ENCODE measurements at places on chromosomes 7 and 10. TPM values are rescaled to one million over a fixed set of nuclear protein-coding genes. Genes with fewer than 3 reads are reported as not detected.

Gene GRM3
- total RNA-seq, result not detected

Gene SHTN1
- 26.1 TPM for total RNA-seq

GRCh38 chr7:148286150-148286549 is 304.4 kb upstream of the C7orf33 start:
- no peaks in the 10 kb centered on the region for H3K27me3 ChIP-seq
- H3K4me1 ChIP-seq, result no peaks in the 10 kb centered on the region
- no peak for DNase-seq
- no peak overlapping the region for H3K4me3 ChIP-seq

GRCh38 chr7:158487631-158488151 is 99.9 kb downstream of the PTPRN2 start:
- H3K4me3 ChIP-seq, result no peak overlapping the region
- H3K4me1 ChIP-seq, result no peaks in the 10 kb centered on the region
- no peak for DNase-seq
- H3K27ac ChIP-seq, result no peak overlapping the region

DNA sequence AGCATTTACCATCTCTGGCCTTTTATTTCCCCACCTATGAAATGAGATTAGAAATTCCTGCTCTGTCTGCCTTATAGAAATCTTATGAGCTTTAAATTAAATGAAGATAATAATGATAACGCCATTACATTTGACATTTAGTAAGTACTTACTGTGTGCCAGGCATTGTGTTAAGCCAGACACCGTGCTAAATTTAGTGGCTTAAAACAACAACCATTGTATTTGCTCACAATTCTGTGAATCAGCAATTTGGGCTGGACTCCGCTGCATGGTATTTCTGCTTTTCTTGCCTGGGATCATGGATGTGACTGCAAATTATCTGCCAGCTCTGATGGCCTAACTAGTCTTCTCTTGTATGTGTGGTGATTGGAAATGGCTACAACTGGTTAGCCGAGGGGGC is 56.4 kb upstream of the CCDC6 start:
- DNase-seq, result no peak
- no peaks in the 10 kb centered on the region for H3K27me3 ChIP-seq
- no peak overlapping the region for H3K27ac ChIP-seq
- H3K4me1 ChIP-seq, result no peaks in the 10 kb centered on the region
- no peaks in the 10 kb centered on the region for H3K36me3 ChIP-seq
- no peak overlapping the region for H3K4me3 ChIP-seq

DNA sequence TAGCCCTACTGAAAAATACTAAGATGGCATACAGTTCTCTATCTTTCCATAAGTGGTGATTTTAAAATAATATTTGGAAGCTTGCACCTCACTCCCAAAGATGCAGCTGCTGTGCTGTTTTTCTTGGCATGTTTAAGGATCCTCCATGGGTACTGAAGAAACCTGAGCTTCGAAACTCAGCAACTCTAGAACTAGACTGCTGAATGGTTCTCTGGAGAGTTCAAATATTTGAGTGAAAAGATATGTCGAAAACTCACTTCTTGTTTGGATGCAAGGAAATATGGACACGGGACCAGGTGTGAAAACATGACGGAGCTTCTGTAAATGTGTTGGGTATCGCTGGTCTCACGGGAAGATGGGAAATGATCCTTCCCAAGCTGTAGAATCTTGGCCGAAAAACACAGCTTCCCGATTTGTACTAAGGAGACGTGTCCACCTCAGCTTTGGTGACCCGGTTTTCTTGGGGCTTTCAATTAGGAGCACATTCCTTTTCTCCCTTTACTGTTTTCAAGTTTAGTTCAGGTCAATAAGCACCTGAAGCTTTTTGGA is 543.8 kb upstream of the NRP1 start:
- DNase-seq, result no peak
- H3K36me3 ChIP-seq, result no peaks in the 10 kb centered on the region
- no peak overlapping the region for H3K27ac ChIP-seq
- H3K27me3 ChIP-seq, result no peaks in the 10 kb centered on the region
- H3K4me1 ChIP-seq, result no peaks in the 10 kb centered on the region

Gene WEE2
- not detected for total RNA-seq

GRCh38 chr10:49184642-49185111 is 3.5 kb downstream of the TMEM273 start:
- no peaks in the 10 kb centered on the region for H3K27me3 ChIP-seq
- H3K27ac ChIP-seq, result no peak overlapping the region
- H3K4me1 ChIP-seq, result no peaks in the 10 kb centered on the region
- H3K36me3 ChIP-seq, result no peaks in the 10 kb centered on the region
- DNase-seq, result no peak
- no peak overlapping the region for H3K4me3 ChIP-seq

GRCh38 chr7:47471831-47472230 is 110.1 kb downstream of the TNS3 start:
- no peaks in the 10 kb centered on the region for H3K36me3 ChIP-seq
- no peak for DNase-seq
- no peak overlapping the region for H3K27ac ChIP-seq

DNA sequence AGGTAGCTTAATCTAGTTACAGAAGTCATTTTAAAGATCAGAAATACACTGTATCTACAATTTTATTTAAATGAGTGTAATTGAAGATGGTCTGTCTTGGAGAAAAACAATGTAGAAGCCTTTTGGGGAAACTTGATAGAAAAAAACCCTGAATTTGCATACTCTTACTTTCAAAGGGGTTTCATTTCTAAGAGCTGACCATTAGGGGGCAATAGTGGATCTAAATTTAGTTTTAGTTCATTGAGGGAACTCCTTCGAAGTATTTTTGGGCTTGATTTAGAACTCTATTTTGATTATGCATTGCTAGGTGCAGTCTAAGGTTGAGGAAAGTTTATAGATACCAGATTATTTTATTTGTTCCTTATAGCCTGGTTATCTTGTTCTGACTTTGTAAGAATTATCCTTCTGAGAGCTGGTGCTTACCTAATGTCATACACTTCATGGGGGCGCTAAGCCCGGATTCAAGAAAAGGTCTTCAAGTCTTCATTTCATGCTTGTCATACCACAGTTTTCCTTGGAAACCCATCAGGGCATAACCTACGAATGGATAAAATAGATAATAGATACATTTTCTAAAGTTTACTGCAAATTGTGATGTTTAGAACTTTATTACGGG is 69.1 kb upstream of the MXI1 start:
- H3K4me1 ChIP-seq, result no peaks in the 10 kb centered on the region
- DNase-seq, result no peak
- no peaks in the 10 kb centered on the region for H3K27me3 ChIP-seq

GRCh38 chr10:122475591-122476332 is 14.4 kb downstream of the HTRA1 start:
- peaks cover 4% of the 10 kb centered on the region for H3K4me1 ChIP-seq
- no peaks in the 10 kb centered on the region for H3K27me3 ChIP-seq
- peak overlapping the region; percentile 78 for H3K27ac ChIP-seq
- no peaks in the 10 kb centered on the region for H3K36me3 ChIP-seq
- H3K4me3 ChIP-seq, result no peak overlapping the region
- DNase-seq, result peak; percentile 51

- H3K27ac ChIP-seq, result no peak overlapping the region
- no peaks in the 10 kb centered on the region for H3K4me1 ChIP-seq
- no peaks in the 10 kb centered on the region for H3K27me3 ChIP-seq
Observed at GRCh38 chr7:149430192-149430591, 30.7 kb downstream of the ZNF777 start.

Gene SH2B2
- total RNA-seq, result 15.6 TPM

GRCh38 chr7:129053938-129054437 is 923 bp downstream of the TNPO3 start:
- H3K27me3 ChIP-seq, result no peaks in the 10 kb centered on the region
- no peaks in the 10 kb centered on the region for H3K36me3 ChIP-seq
- H3K27ac ChIP-seq, result no peak overlapping the region

- DNase-seq, result no peak
- H3K27me3 ChIP-seq, result no peaks in the 10 kb centered on the region
- H3K4me1 ChIP-seq, result no peaks in the 10 kb centered on the region
- no peak overlapping the region for H3K4me3 ChIP-seq
Observed at GRCh38 chr10:13213163-13213562, 21.0 kb downstream of the UCMA start.

Gene OPALIN
- not detected for total RNA-seq

GRCh38 chr7:110719741-110720140 is 371.2 kb upstream of the LRRN3 start:
- no peaks in the 10 kb centered on the region for H3K27me3 ChIP-seq
- no peaks in the 10 kb centered on the region for H3K4me1 ChIP-seq
- DNase-seq, result no peak

Gene SLC26A5
- total RNA-seq, result 0.78 TPM

Gene ARL5B
- total RNA-seq, result 13.2 TPM

Gene LBX1
- not detected for total RNA-seq

DNA sequence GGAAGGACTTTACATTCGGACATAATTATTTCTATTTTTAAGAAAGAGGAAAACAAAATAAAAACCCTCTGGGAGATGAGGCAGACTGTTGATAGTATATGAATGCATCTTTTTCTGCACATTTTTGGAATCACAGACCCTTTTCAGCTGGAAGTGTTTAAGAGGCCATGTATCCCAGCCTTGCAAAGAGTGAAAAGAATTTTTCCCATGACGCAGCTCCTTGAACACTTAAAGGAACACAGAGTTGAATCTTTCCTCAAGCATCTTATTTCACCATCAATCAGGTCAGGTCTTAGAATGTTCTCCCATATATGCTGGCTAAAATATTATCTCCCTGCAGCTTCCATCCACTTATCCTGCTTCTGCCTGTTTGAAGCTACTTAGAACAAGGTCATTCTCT is 45.9 kb upstream of the PAPSS2 start:
- no peaks in the 10 kb centered on the region for H3K4me1 ChIP-seq
- peaks cover 2% of the 10 kb centered on the region for H3K27me3 ChIP-seq
- no peak overlapping the region for H3K4me3 ChIP-seq
- H3K27ac ChIP-seq, result no peak overlapping the region
- H3K36me3 ChIP-seq, result no peaks in the 10 kb centered on the region

DNA sequence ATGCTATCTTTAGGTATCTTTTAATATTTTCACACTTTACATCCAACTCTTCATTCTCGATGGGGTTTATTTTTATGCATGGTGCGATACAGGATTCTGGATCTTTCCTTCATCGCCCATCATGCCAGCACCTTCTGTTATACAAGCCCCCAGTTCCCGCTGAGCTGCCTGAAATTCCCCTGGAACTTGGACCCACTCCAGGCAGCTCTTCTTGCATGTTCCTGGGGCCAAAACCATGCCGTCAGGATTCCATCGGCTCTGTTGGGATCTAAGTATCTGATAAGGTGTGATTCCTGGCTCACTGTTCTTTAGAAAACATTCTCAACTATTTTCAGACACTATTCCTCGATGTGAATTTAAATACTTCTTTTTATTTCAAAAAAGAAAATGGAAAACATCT is 40.5 kb upstream of the PPP2R2D start:
- H3K27me3 ChIP-seq, result no peaks in the 10 kb centered on the region
- no peaks in the 10 kb centered on the region for H3K4me1 ChIP-seq
- no peak overlapping the region for H3K4me3 ChIP-seq
- H3K27ac ChIP-seq, result no peak overlapping the region

DNA sequence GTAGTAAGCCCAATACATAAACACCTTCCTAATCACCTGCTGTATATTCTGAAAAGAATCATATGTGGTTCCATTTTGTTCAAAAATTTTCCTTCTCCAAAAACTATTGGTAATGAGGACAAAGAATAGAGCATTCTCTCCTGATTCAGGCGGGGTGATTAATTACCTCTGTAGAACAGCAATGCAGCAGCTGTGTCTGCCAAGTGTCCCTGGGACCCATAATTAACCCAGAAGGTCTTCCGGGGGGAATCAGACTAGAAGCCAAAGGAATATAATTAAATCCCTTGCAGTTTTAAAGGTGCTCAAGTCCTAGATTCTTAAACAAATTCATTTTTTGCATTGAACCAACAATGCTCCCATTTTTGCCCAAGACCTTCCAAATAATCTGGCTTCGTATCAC is 60.3 kb upstream of the ABLIM1 start:
- no peak for DNase-seq
- no peak overlapping the region for H3K4me3 ChIP-seq
- H3K36me3 ChIP-seq, result no peaks in the 10 kb centered on the region
- H3K27me3 ChIP-seq, result no peaks in the 10 kb centered on the region
- H3K4me1 ChIP-seq, result peaks cover 11% of the 10 kb centered on the region

DNA sequence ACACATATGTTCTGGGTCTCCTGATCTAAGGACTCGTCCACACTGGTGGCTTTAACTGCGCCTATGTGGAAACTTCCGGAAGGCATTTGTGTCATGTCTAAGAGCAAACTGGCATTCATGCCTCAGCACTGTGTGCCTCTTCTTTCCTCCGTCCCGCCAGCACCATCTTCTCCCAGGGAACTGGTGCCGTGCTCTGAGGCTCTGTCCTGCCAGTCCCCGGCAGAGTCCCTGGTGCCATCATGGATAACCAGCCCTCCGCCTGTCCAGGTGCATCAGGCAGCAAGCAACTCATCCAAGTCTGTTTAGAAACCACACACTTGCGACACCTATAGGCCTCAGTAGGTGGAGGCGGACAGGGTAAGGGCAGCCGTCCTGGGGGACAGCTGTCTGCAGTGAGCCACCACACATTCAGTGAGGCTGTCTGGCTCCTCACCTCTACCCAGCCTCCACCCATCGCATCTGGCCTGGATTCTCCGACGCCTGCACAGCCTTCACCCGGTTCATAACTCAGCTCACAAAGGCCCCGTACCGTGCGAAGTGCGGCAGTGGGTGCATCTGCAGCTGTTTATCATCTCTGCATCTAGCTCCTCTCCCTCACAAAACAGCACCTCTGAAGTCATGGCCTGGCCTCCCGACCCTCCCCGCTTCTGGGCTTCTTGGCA is 162.7 kb downstream of the DIP2C start:
- H3K4me1 ChIP-seq, result no peaks in the 10 kb centered on the region
- DNase-seq, result peak; percentile 63
- H3K27ac ChIP-seq, result no peak overlapping the region
- H3K36me3 ChIP-seq, result no peaks in the 10 kb centered on the region
- no peaks in the 10 kb centered on the region for H3K27me3 ChIP-seq

Gene AUTS2
- 102 TPM for total RNA-seq

GRCh38 chr7:106965108-106965507 is 79.4 kb upstream of the PRKAR2B start:
- DNase-seq, result no peak
- no peaks in the 10 kb centered on the region for H3K36me3 ChIP-seq
- no peaks in the 10 kb centered on the region for H3K4me1 ChIP-seq
- no peak overlapping the region for H3K27ac ChIP-seq
- no peaks in the 10 kb centered on the region for H3K27me3 ChIP-seq
- H3K4me3 ChIP-seq, result no peak overlapping the region

Gene HTR5A
- total RNA-seq, result not detected

GRCh38 chr7:12133865-12134264 is 77.2 kb upstream of the TMEM106B start:
- H3K27me3 ChIP-seq, result no peaks in the 10 kb centered on the region
- H3K4me3 ChIP-seq, result no peak overlapping the region
- no peak overlapping the region for H3K27ac ChIP-seq
- no peaks in the 10 kb centered on the region for H3K4me1 ChIP-seq

Gene OPN1SW
- total RNA-seq, result not detected

Gene CUBN
- 3.7 TPM for total RNA-seq

Gene PNLIPRP2
- 1.2 TPM for total RNA-seq

DNA sequence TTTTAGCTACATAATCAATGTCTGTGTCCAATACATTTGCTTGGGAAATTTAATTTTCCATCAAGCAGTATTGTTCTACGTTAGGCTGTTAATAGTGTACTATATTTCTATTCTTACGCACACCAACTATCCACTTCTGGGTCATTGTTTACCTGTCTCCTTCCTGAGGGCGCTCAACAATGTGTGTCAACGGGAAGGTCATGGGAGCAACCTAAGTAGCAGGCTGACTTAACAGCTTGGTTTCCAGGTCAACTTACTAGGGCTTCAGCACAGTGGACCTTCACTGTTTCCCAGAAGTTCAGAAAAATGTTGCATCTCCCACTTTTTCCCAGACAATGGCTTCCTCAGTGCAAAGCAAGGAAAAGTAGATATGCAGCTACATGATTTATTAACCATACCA is 13.7 kb downstream of the THSD7A start:
- no peak for DNase-seq
- no peaks in the 10 kb centered on the region for H3K36me3 ChIP-seq
- no peak overlapping the region for H3K27ac ChIP-seq
- no peak overlapping the region for H3K4me3 ChIP-seq

Data from aorta (tissue), 5 donors.